NCI-H526 (cell line): ENCODE measurements at places on chromosomes 11 and 22.

DNA sequence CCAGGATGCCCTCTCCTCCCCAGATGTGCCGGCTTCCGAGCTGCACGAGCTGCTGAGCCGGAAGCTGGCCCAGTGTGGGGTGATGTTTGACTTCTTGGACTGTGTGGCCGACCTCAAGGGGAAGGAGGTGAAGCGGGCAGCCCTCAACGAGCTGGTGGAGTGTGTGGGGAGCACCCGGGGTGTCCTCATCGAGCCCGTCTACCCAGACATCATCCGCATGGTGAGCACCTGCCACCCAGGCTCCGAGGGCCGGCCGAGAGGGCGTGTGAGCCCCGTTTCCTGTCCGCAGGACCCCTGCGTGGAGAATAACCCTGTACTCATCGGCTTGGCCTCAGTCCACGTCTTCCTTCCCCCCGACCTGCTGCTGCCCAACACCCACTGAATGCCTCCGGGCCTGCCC, 2.2 kb downstream of the PPP2R5B start:
- DNase-seq: no peak

DNA sequence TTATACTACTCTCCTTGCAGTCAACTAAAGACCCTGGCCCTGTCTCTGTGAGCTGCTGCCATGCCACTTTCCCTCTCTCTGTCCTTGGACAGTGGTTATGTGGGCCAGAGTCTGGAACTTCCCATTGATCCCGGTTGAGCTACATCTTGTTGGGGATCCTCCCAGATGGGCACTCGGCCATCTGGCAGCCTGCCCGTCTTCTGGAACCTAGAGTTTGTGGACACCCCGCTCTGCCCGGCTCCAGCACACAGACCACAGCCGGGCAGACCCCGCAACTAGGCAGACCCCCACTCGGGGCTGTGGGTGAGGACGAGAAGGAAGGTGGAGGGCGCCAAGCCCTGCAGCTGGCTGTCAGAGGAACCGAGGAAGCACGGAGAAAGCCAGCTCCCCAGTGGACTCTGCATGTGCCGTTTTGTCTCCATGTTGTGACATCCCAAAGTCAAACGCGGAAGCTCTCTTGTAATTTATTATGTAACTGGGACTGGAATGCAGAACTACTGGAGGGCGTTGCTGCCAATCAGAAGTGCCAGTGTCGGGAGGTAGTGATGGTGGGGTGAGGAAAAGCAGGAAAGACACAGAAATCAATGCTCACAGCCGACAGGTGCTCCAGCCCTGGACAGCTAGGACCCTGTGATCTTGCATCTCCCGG, 207.7 kb downstream of the CEP164 start:
- DNase-seq: no peak

DNA sequence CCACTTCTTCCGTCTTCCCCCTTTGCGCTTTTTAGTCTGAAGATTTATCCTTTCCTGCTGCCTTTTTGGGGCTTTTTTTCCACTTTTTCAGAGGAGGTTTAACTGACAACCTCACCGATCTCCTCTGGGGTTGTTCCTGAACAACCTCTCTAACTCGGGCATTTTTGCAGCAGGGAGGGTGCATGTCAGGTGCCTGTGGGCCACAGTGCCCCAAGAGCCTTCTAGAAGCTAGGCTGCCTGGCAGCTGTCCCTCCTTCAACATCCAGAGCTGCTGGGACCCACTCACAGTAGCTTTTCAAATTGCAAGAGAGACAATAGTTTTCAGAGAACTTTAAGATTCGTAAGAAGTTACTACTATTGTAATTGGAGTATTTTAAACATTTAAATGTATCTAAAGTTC, 1112.4 kb upstream of the CNTN5 start:
- DNase-seq: no peak

DNA sequence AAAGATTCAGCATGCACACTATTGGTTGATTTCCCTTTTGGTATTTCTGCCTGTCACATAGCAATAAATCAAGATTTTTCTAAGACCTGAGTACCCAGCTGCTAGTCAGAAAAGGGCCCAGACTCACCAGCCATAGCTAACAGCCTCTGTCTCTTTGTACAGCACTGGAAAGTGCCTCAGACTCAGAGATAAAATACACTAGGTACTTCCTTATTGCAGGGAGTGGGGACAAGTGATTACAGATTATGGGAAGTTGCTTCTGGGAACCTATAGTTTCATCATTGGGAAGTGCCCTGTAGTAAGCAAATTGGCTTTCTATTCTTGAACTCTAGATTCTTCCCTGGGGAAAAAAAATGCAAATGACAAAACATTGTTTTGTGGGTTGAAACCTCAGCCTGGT, at the start of gene CASP5:
CASP5 (minus strand) TSS at position 166 of the 400 bp plus-strand sequence; CDS start at position 134, 32 bp downstream.
- no peak for DNase-seq

GRCh38 chr11:2260491-2261364, 9.7 kb downstream of the ASCL2 start:
- peak; percentile 48 for DNase-seq

GRCh38 chr11:21650961-21651360, 541.9 kb upstream of the ANO5 start:
- DNase-seq: no peak

DNA sequence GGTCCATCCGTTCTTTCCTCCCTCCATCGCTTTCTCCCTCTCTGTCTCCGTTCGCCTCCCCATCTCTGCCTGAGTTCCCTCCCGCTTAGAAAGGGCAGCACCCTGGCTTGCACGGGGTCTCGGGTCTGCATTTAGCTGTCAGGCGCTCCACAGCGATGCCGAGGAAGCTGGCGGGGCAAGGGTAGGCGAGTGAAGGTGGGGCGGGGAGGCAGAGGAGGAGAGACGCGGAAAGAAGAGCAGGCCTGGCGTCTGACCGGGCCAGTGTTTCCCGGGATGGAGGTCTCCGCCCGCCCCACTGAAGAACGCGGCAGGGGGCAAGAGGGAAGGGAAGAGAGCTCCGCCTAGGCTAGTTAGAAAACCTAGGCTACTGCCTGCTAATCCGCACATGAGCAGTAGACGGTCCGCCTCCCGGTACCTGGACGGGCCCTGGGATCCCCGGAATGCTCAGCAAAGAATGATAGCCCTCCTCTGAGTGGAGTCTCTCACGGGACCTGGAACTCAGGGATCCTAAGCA, 3922.5 kb upstream of the OR11H1 start:
- no peak for DNase-seq

- DNase-seq: no peak
These were observed 310.1 kb upstream of the SORL1-AS1 start for GRCh38 chr11:121762820-121763219.

GRCh38 chr11:7584910-7585309, 71.1 kb downstream of the PPFIBP2 start:
- DNase-seq: no peak

- no peak for DNase-seq
These were observed 7.5 kb downstream of the ZC3H12C start for GRCh38 chr11:110100476-110101240.

DNA sequence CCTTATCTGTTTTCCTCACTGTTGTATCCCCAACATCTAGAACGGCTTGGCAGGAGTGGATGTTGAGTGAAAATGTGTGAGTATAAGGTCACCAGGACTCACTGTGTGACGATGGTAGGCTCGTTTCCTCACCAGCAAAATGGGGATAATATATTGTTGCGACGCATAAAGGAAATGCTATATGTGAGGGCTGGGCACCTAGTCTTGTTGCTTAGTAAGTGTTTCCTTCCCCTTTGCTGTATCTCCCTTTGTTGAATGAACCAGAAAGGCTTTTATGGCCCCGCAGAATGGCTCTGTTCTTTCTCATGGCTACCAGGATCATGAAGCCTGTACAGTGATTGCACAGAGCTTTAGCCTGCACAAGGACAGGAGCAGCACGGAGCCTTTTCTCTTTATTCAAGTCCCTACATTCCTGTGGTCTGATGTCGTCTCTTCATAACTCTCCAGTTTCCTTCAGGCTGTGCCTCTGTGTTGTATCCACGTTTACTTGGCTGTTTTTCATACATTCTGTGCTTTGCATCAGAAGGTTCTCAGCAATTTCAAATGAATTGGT, 5.4 kb downstream of the TNRC6B start:
- DNase-seq: no peak

DNA sequence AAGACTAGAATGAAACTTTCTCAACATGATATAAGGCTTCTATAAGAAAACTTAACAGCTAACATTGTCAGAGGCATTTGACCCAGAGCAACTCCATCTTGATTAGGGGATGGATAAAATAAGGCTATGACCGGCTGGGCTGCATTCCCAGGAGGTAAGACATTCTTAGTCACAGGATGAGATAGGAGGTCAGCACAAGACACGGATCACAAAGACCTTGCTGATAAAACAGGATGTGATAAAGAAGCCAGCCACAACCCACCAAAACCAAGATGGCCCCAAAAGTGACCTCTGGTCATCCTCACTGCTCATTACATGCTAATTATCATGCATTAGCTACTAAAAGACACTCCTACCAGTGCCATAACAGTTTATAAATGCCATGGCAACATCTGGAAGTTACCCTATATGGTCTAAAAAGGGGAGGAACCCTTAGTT, 135.2 kb downstream of the TTC28 start:
- DNase-seq: no peak

- DNase-seq: peak; percentile 84
These were observed 292 bp downstream of the SCGB2A1 start for GRCh38 chr11:62208785-62209144.

- no peak for DNase-seq
These were observed 1276.1 kb downstream of the LRRC4C start for GRCh38 chr11:40183073-40184064.

DNA sequence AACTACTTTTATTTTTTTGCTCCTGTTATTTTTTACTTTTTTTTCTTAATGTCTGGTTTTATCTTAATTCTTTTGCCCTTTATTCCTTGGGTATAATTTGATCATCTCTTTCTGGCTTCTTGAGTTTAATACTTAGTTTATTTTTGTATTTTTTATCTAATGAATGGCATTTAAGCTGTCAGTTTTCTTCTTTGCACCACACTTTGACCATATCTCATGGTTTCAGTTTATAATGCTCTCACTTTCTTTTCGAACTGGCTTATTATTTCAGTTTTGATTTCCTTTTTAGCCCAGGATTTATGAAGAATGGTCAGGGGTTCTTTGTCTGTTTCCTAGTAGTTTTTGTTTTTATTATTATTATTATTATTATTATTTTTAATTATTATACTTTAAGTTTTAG, 48.3 kb downstream of the QSER1 start:
- no peak for DNase-seq

GRCh38 chr22:49582181-49582580, 245.5 kb downstream of the BRD1 start:
- no peak for DNase-seq
